ENCODE measurements at places on chromosomes 7 and 10.

DNA sequence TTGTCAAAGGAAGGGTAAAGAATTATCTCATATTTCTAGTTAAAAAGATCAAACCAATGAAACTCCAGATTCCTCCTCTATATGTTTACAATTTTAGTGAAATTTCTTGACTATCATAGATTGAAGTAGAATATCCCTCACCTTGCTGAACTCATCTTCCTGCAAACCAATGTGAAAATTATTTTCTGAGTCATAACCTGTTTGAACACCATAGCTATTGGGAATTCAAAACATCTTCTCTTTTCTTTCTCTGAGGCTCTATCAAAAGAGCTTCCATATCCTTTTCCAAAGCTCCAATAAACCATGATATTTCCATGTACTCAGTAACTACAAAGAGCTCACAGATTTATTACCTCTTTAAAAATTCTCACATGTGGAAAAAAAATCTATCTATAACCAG, 134.3 kb downstream of the DOCK4 start:
- DNase-seq = no peak

DNA sequence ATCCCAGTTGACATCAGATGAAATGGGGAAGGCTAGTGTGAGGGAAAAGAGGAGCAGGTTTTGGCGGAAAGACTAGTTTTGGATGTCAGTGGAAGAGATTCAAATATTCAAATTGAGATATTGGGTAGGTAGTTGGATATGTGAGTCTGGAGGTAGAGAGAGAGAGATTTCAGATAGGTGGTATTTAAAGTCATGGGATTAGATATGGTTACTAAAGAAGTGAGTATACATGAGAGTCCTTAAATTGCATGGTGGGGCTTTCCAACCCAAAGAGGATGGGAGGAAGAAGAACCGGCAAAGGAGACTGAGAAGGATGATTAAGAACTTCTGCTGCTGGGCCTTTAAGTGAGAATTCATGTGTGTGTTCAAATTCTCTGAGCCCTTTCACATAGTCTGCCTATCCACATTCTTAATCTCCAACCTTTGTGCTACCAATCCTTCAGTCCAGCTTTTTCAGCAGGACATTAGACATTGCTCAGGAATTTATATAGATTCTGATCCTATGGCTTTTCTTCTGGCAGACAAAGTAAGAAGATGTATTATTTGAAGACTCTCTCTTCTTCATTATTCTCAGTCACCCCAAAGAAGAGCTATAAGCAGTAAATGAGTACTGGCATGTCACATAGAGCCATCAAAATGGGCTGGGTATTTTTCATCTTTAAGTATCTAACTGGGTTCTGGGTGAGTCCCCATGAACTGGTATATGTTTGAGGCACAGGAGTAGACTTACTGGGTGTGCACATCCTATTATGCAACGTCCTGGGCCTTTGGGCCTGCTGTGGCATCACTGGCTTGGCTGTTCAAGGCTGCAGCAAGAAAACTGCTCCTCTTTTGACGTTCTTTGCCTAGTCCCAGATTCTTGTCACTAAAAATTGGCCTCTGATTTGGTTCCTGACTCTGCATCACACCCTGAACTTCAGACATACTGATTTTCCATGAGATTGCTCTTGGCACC, 33.6 kb downstream of the ST7 start:
- DNase-seq = no peak

GRCh38 chr7:149808311-149808710, 29.9 kb upstream of the ZNF862 start:
- DNase-seq = no peak

DNA sequence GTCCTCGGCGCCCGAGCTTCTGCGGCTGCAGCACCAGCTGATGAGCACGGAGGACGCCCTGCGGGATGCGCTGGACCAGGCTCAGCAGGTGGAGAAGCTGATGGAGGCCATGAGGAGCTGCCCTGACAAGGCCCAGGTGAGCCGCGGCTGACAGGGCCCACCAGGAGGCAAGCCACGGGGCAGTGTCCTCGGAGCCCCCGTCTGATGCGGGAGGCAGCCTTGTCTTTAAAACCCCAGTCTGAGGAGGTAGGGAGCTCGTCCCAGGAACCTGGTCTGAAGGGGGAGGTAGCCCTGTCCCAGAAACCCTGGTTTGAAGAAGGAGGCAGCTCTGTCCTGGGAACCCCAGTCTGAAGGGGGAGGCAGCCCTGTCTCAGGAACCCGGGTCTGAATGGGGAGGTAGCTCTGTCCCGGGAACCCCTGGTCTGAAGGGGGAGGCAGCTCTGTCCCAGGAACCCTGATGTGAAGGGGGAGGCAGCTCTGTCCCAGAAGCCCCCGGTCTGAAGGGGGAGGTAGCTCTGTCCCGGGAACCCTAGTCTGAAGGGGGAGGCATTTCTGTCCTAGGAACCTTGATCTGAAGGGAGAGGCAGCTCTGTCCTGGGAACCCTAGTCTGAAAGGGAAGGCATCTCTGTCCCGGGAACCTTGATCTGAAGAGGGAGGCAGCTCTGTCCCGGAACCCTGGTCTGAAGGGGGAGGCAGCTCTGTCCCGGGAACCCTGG, 53.1 kb upstream of the GTF2IRD1 start:
- no peak for DNase-seq

DNA sequence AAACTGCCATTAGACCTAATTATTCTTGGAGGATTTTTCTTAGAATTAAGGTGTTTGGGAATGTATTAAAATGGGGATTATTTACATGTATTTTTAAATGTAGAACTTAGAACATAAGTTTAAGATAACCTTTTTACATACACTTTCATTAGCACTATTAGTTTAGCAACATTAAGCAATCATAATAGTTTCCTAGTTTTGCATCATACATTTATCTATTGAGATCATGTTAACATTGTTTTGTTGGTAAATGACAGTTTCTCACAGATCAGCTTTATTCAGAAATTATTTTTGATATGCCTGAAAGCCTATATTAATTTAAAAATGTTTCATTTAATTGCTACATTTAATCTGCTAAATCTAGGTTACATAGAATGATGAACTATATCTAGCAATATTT, 189.7 kb upstream of the PPP1R3A start:
- DNase-seq = no peak

- no peak for DNase-seq
Measured at GRCh38 chr10:5915451-5915850, 25.4 kb downstream of the FBH1 start.

DNA sequence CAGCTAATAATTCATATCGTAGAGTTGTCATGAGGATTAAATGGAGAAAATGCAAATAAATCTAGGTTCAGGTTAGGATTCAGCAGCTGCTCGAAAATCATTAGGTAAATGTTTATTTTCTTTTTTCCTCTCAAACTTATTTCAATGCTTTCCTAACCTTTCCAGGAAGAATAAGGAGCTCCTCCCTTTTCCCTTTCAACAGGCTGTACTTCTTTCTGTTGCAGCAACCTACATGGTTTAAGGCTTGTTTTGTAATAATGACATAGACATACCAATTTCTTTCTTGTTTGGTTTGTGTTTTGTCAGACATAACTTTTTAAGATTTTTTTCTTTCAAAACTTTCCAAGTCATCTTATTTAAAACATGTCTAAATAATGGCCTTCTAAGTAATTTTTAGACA, 18.2 kb downstream of the GPR141 start:
- DNase-seq = no peak

DNA sequence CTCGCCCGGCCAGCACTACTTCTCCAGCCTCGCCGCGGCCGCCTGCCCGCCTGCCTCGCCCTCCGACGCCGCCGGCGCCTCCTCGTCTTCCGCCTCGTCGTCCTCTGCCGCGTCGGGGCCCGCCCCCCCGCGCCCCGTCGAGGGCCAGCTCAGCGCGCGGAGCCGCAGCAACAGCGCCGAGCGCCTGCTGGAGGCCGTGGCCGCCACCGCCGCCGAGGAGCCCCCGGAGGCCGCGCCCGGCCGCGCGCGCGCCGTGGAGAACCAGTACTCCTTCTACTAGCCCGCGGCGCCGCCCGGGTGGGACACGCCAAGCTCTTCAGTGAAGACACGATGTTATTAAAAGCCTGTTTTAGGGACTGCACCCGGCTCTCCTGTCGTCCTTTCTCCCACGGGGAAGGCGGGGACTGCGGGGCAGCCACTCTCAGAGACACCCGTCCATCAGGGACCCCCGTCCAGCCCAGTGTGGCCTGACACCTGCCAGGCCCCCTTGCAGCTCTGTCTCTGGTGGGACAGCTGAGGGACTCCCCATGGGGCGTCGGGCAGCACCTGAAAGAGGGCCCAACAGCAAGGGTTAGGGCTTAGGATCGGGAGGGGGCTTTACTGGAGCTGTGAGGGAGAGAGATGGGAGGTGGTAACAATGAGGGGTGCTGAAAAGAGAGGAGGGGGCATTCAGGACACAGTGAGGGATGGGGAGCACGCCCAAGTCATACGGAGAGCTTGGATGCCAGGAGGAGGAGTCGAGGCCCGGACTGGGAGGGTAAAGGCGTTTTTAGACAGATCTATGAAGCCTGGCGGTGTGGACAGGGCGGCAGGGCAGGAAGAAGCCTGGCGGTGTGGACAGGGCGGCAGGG, 34.7 kb downstream of the SPDYE6 start:
- DNase-seq = no peak

GRCh38 chr10:132458586-132459300, 61.7 kb downstream of the PWWP2B start:
- no peak for DNase-seq

GRCh38 chr7:90671571-90671970, 75.5 kb downstream of the CDK14 start:
- no peak for DNase-seq

GRCh38 chr10:129861776-129862531, 102.1 kb downstream of the EBF3 start:
- no peak for DNase-seq

Data from left renal cortex interstitium (tissue), 4 donors.